ENCODE measurements at places on chromosomes 7 and 10. TPM values are rescaled to one million over a fixed set of nuclear protein-coding genes. Genes with fewer than 3 reads are reported as not detected.

HHEX gene
- polyA plus RNA-seq = 81.1 TPM

GRCh38 chr7:77393261-77393660 lies 22.9 kb downstream of the GSAP start:
- no peak overlapping the region for H3K27ac ChIP-seq
- peaks cover 18% of the 10 kb centered on the region for H3K4me1 ChIP-seq
- peaks cover 68% of the 10 kb centered on the region for H3K36me3 ChIP-seq
- no peak for DNase-seq

DNA sequence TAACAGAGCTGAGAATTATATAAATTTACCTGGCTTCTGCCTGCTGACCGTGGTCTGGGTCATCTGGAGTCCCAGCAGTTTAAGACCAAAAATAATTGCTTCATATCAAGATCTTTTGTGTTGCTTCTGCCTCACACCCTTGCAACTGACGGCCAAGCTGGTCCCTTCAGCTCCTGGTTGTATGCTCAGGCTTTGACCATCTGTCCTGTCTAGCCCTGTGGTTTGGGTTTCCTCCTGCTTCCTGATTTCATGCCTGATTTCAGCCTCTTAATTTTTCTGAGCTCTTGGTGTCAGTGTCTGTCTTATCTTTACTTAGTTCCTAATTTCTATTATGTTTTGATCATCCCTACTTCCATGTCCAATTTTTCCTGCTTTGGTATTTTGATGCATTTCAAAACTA lies 87.9 kb upstream of the PLXDC2 start:
- H3K36me3 ChIP-seq = no peaks in the 10 kb centered on the region
- no peaks in the 10 kb centered on the region for H3K4me1 ChIP-seq
- no peak overlapping the region for H3K4me3 ChIP-seq
- H3K27me3 ChIP-seq = no peaks in the 10 kb centered on the region
- no peak for DNase-seq

- no peaks in the 10 kb centered on the region for H3K36me3 ChIP-seq
- H3K4me3 ChIP-seq = no peak overlapping the region
- no peak overlapping the region for H3K27ac ChIP-seq
- no peaks in the 10 kb centered on the region for H3K4me1 ChIP-seq
Observed at GRCh38 chr7:120171406-120171805, 101.6 kb upstream of the KCND2 start.

DNA sequence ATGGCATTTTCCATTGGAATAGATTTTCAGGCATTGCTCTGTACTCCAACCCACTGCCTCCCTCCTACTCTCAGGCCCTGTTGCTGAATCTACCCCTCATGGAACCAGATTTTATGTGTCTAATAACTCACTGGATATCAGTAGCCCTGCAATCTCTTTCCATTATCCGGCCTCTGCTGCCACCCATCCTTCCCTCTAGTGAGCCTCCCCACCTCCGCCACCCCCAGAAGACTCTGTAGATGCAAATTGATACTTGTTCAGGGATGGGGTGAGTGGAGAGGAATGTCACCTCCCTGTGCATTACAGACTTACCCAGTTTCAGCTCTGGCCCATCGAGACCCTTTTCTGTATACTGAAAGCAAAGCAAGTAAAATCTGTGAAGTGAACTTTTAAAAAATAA lies 52.3 kb upstream of the PHYHIPL start:
- no peaks in the 10 kb centered on the region for H3K4me1 ChIP-seq
- H3K4me3 ChIP-seq = no peak overlapping the region
- H3K36me3 ChIP-seq = no peaks in the 10 kb centered on the region
- no peaks in the 10 kb centered on the region for H3K27me3 ChIP-seq
- DNase-seq = no peak

- DNase-seq = no peak
- no peak overlapping the region for H3K4me3 ChIP-seq
- H3K36me3 ChIP-seq = no peaks in the 10 kb centered on the region
- no peak overlapping the region for H3K27ac ChIP-seq
Observed at GRCh38 chr10:126405239-126405775, 17.0 kb upstream of the ADAM12 start.

MYL10 gene
- polyA plus RNA-seq = not detected
